ENCODE measurements at places on chromosomes 5 and 9.

DNA sequence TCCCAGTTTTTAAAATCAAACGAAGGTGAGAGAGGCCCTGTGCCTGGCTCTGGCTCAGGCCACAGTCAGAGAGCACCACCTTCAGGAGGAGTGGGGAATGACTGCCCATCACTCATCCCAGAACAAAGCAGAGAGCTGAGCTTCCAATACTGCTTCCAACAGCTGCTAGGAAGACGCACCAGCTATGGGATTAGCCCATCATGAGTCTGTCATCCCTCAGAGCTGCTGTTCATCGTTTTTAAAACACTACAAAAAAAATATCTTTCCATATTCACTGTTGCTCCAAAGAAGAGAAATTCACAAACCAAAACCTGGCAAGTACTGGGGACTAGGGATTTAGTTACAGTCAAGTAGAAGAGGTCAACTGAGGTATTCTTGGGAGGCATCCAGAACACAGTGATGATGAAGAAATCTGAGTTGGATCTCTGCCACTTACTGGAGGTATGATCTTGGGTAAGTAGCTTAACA, 102.4 kb downstream of the CDK5RAP2 start:
- peak; percentile 92 for DNase-seq

DNA sequence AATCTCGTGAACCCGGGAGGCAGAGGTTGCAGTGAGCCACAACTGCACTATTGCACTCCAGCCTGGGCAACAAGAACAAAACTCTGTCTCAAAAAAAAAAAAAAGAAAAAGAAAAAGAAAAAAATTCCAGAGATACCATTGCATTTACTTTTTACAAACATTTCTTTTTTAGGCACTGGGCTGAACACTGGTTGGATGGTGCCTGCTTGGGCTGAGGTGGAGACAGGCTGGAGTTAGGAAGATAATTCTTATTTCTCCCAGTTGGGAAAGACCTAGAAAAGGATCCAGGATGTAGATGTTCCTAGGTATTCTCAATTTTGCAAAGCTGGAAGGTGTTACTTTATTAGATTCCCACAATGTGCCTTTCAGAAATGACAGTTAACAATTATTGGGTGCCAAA, 49.9 kb upstream of the JMY start:
- DNase-seq, result no peak

DNA sequence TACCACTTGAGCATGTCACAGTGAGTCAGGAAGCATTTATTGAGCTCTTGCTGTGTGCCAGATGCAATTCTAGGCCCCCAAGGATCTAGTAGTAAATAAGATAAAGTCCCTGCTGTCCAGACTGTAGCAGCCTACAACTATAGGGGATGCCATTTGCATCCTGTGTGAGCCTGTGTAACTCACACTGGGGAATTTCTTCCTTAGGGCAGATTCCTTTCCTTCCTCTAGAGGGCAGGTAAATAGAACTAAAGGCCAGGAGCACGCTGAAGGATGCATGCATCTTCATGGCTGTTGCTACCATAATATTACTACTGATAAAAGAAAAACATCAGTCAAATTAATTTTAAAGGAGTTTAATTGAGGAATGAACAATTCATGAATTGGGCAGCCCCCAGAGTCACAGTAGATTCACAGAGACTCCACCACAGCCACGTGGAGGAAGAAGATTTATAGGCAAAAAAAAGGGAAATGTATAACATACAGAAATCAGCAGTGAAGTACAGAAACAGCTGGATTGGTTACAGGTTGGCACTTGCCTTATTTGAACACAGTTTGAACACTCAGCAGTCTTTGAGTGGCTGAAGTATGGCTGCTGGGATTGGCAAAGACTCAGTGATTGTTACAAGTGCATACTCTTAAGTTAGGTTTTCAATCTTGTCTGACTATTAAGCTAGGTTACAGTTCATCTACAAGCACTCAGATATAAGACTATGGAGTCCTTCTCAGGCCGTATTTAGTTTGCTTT, 98.9 kb downstream of the ACTL7B start:
- no peak for DNase-seq

DNA sequence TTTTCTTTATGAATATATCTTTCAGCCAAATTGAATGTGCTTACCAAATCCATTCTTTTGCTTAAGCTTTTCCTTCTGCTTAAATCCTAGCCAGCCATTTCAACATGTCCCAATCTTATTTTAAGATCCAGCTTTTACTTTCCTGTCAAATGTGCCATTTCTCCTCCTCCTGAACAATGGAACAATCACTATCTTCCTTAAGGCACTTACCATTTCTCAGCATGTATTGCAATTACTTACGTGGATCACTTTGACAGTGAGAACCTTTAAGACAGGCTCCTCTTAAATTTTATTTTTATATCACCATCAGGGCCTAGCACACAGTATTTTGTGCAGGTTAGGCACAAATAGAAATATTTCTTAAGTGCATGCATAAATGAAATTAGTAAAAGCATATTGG, 4.4 kb upstream of the CDO1 start:
- no peak for DNase-seq

DNA sequence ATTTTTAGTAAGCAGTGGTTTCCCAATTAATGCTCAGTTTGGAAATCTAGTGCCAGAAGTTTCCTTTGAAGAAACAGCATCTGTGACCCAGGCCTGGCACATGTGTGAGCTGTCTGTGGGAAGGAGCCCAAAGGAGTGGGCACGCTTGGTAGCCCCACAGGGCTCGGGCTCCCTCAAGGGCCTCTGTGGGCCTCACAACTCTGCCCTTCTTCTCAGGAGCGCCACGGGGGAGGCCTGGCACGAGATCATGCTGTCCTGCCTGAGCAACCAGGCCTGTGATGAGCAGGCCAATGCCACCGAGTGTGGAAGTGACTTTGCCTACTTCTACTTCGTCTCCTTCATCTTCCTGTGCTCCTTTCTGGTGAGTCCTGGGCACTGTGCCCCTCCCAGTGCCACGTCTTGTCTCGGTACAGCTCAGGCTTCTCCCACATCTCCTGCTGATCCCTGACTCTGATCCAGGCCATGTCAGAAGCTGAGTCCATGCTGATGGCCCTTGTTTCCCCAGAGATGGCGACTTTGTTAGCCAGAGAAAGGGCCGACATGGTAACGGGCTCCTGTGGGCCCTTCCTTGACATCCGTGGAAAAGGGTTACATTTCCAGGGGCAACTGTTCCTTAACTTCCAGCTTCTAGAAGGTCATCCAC, 200.4 kb downstream of the CACNA1B start:
- DNase-seq, result no peak

- DNase-seq, result peak; percentile 37
Observed at GRCh38 chr5:149740866-149741459, 10.9 kb downstream of the PPARGC1B start.

DNA sequence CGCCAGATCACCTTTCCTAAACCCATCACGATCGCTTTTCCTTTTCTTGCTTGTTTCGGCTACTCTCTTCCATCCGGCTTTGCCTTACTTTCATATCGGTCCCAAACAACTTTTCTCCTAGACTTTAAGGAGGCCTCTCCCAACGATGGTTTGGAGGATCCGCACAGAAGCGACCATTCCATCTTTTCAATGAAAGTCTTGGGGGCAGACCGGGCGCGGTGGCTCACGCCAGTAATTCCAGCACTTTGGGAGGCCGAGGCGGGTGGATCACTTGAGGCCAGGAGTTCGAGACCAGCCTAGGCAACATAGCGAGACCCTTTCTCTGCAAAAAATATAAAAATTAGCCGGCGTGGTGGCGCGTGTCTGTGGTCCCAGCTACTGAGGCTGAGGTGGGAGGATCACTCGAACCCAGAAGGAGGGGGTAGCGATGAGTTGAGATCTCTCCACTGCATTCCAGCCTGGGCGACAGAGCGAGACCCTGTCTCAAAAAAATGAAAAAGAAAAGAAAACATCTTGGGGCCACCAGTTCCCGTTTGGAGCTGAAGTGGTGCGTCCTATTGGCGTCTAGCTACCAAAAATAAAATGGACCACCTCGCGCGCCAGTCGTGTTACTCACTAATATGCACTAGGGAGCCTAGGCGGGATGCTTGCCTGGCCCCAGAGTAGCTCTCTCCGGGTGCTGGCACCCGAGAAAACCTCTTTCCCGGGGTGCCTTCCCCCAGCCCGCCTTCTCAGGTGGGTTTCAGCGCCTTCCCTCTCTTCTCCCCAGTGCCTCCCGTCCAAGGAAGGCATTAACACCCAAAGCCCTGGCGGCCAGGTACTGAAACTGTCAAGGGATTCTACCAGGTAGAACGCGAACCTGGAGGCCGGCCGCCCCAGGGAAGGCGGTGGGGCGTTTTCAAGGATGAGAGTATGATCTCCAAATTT, 800 bp upstream of the AP3B1 start:
- DNase-seq, result no peak

- DNase-seq, result no peak
Observed at GRCh38 chr9:128833696-128834095, 4.1 kb upstream of the SPOUT1 start.

GRCh38 chr9:112670991-112671625, 46.8 kb downstream of the INIP start:
- no peak for DNase-seq

DNA sequence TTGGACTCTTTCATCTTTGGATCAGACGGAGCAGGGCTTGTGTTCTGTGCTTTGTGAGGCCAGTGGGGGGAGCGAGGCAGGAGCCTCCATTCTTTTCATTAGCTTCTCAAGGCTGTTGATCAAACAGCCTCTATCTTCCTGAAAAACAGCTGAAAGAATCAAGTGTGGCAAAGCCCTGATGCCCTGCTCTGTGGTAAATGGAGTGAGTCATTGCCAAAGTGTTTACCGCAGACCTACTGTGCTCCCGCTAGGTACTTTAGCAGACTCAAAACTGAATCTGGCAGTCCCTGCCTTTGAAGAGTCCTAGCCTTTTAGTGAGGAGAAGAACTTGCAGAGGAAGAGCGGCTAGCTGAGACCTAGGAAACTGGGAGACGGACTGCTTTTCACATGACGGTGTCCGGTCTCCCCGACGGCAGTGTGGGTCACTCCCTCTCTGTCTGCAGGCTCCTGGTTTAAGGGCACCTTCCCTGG, 3.3 kb downstream of the ANKRD33B start:
- no peak for DNase-seq

DNA sequence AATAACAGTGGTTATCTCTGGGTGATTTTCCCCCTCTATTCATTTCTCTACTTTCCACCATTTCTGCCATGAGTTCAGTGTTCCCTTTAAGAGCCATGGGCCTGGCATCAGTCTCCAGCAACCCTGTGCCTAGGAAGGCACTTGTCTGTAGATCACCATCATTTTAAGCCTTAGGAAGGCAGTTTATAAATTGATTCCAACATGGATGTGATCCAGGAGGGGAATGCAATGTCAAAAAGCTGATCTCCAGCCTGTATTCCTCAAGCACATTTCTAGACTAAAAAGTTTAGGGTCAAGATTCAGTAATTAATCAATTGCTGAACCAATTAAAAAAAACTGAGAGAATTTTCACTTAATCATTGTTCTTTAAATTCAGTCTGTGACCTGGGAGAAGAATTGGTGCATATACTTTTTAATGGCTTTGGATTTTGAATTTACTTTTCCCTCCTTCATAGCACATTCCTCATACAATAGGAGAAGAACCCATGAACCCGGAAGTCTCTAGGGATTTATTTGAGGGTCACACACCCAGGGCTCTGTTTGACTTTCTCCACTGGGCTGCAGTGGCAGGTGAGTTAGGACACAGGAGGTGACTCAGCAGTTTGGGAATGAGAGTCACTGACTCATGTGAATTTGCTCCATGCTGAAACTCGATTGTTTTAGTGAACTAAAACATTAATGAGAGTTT, 6.1 kb upstream of the ERMP1 start:
- peak; percentile 66 for DNase-seq

DNA sequence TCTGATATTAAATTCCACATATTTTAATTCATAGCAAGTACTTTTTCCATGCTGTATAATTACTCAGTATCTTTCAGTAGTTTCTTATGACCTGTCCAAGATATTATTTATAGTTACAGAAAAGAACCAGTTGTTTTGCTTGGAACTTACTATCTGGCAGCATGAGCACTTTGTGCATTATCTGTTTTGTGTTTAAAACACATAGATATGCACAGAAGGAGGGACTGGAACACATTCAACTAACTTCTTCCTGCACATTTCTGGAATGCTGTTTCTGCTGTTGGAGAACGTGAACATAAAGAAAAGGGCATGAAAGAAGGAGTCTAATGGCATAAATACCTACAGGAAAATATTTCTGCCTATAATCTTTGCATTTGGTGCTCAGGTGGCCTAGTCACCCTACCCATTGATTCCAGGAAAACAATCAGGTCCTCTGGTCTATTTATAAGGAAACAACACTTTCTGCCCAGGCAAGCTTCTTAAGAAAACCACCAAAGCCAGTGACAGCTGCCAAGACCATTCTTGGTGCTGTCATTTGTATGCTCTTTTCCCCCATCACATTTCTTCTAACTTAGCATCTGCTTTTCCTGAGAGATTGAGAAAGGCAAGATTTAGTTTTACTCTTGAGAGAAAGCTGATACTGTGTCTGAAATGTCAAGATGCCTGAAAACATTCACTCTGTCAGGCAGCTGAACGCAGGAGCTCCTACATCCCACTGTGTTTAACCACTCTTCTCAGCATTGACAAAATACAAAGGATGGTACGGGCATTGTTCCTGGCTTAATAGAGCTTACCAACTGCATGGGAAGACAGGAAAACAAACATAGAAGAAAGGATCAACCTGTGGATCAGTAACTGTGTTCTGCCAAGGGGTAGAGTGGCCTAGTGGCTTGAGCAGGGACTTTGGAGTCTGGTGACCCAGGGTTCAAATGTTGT, 40.3 kb downstream of the RAB3C start:
- peak; percentile 12 for DNase-seq

- no peak for DNase-seq
Observed at GRCh38 chr5:139543423-139543991, 17.6 kb upstream of the UBE2D2 start.

DNA sequence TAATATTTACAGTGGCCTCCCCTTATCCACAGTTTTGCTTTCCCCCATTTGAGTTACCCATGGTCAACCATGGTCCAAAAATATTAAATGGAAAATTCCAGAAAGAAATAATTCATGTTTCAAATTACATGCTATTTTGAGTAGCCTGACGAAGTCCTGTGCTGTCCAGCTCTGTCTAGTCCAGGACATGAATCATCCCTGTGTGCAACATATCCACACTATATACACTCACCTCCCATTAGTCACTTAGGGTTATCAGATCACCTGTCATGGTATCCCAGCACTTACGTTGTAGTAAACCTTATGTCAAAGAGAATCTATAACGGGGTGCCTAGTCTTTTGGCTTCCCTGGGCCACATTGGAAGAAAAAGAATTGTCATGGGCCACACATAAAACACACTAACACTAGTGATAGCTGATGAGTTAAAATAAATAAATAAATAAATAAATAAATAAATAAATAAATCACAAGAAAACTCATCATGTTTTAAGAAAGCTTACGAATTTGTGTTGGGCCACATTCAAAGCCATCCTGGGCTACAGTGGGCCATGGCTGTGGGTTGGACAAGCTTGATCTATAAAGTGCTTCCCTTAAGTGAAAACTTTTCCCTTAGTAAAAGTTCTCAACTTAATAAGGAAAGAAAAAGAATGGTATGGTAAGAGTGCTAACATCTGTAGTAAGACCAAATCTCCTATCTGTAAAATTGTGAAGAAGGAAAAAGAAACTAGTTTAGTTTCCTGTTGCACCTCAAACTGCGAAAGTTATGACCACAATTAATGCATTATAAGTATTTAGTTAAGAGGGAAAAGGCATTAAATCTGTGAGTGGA, 15.9 kb upstream of the OMD start:
- peak; percentile 81 for DNase-seq

GRCh38 chr5:160097991-160098390, 21.3 kb downstream of the PWWP2A start:
- DNase-seq, result no peak
